ENCODE measurements at places on chromosomes 7 and 10.

GRCh38 chr10:79400146-79401004, 45.0 kb downstream of the ZCCHC24 start:
- no peak for DNase-seq

- no peak for DNase-seq
These were observed 968 bp downstream of the NOLC1 start for GRCh38 chr10:102153093-102153620.

- no peak for DNase-seq
These were observed 351.2 kb downstream of the GFRA1 start for GRCh38 chr10:115921795-115922194.

DNA sequence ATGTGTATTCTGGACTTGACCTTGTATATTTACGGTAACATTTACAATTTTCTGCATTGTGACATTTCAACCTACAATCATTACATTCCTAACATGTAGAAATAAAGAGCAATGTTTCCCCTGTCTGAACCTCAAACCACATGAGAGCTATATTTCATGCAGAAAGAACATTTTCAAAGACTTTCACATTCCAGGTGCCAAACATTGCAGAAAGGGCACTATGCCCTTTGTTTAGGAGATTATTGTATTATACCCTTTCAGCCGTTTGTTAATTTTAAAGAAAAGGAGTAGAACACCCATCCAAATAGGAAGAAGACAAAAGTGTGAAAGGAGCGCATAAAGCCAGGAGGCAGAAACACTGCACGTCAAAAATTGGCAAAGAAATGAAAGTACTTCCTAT, 260.4 kb downstream of the RELN start:
- DNase-seq, result no peak

GRCh38 chr10:675532-675931, 13.9 kb downstream of the DIP2C start:
- no peak for DNase-seq

- no peak for DNase-seq
These were observed 243.0 kb downstream of the BICC1 start for GRCh38 chr10:58755677-58756076.

GRCh38 chr7:3065724-3066143, 22.1 kb upstream of the CARD11 start:
- no peak for DNase-seq

- DNase-seq, result no peak
These were observed 38.6 kb downstream of the MTPN start for GRCh38 chr7:135938563-135938962.

DNA sequence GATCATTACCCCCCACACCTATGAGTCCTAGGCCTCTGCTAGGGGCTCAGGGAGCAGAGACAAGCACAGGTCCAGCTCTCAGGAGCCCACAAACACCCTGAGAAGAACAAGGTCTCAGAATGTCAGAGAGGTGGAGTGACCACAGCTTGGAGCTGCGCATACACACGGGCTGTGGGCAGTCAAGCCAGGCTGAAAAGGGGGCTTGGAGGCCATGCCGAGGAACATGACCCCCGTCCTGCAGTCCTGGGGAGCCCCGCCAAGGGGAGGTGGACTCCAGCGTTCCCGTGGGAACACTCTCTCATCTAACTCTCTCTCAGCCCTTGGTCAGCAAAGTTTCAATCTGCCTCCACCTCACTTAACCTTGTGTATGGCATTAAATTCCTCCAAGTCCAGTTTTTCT, 7.8 kb upstream of the MMP21 start:
- DNase-seq, result no peak

DNA sequence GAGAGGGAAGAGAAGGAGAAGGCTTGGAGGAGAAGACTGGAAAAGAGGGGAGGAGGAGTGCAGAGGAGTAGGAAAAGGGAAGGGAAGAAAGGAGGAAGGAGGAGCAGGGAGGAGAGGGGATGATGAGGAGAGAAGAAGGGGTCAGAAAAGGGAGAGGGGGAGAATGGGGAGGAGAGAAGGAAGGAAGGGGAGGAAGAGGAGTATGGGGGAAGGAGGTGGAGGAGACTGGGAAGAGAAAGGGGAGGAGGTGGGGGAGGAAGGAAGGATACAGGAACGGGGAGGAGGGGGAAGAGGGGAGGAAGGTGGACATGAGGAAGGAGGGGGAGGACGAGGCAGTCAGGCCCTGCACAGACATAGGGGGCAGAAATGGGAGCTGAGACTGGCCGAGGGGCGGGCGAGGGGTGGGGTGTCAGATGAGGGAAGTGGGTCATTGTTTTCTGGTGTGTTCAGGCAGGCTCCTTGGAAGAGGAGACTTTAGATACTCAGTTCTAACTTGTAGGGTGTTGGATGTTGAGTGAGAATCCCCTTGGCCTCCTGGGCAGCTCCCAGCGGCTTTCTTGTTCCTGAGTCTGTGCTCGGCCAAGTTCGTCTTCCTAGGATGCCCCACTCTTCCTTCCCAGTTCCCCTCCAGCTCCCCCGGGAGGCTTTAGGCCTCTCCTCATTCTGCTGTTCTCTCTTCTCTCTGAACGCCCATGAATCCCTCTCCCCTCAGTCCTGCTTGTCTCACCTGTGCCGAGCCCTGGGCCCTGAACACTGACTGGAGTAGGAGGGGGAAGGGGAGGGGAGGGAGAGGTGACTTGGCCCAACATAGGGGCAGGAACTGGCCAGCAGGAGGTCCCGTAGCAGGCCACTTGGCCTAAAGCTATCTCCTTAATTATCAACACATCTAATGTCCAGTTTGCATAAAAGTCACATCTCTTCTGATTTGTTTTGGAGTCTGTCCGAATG, 12.8 kb upstream of the CRHR2 start:
- no peak for DNase-seq

DNA sequence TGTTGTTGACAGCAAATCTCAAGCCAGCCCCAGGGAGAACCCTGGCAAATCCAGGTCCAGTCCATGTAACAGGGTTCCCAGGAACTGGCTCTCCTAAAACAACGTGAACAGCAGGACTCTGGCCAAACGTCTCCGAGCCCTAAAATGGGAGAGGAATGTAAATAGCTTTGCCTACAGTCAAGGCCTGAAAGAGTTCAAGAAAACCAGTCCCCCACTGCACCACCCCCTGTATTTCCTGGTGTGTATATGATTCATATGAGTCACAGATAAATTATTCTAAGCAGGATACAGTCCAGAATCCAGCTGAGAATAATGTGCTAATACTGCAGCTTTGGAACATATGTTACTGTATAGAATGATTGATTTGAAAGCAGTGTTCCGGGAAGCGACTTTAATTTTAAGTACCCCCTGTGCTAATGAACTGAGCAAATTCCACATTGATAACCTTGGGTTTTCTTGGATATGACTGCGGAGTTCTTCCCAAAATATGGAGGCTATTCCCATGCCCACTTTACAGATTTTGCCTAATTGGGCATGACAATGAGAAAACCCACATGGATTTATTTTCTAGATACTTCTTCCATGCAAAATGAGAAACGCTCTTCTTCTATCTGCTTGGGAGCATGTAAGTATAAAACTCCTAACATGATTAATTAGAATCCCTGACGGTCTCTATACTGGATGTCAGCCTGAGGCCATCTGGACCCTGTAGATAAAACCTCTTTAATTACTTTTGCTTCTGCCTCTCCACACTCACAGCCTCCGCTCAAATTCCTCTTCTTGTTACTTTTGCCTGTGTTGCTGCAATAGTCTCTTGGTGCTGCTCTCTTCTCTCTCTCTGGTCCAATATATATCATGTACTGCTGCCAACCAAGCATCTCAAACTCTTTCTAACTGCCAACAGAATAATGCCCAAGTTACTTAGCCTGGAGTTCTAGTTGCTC, 50.2 kb downstream of the LAMB4 start:
- no peak for DNase-seq

- no peak for DNase-seq
These were observed 81.2 kb upstream of the UCN3 start for GRCh38 chr10:5283305-5284158.

DNA sequence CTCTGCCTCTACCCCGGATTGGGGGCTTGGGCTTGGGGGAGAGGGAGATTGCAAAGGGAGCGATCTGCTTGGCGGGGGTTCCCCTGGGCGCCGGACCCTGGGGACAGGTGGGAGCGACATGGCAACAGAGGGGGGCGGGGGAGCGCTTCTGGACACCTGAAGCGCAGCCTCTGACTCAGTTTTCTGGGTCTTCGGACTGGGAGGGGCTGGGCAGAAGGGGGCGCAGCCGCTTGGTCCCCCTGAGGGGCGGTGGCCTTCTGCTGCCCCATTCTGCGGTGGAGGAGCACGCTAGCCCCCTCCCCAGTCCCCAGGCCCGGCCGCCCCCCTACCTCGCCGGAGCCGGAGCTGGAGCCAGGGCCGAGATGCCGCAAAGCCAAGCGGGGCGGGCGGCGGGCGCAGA, 380 bp downstream of the NAT16 start:
- no peak for DNase-seq

GRCh38 chr7:81573128-81573527, 196.7 kb downstream of the HGF start:
- DNase-seq, result no peak

GRCh38 chr10:130740166-130740565, 571.4 kb downstream of the TCERG1L start:
- no peak for DNase-seq

- no peak for DNase-seq
These were observed 45.6 kb downstream of the AUTS2 start for GRCh38 chr7:69643708-69644445.

DNA sequence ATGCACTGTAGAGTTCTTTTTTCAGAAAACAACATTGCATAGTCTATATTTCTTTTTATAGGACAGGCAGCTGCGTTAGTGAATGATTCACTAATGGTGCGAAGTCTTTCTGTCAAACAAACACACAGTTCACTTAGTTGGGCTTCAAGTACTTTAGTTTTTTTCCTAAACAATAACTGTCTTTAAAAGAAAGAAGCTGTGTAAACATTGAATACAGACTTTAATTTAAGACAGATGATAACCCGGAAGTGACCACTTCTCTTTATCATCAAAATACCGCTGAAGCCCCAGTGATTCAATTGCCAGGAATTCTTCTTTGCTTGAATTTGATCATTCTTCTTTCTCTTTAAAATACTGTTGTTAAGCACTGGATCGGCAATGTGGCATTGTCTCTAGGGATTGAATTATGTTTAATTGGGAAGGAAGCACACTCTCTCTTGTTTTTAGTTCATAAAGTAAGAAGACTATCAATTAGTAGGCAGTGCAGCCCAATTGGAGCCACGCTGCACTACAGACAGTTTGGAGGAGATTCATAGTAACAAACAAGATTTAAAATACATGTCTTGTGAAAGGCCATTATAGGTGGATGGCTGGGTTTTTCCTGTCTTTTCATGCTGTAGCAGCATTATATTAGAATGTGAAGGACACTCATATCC, 30.4 kb downstream of the CNTNAP2 start:
- no peak for DNase-seq

GRCh38 chr7:43077285-43077684, 35.2 kb upstream of the HECW1 start:
- DNase-seq, result no peak

DNA sequence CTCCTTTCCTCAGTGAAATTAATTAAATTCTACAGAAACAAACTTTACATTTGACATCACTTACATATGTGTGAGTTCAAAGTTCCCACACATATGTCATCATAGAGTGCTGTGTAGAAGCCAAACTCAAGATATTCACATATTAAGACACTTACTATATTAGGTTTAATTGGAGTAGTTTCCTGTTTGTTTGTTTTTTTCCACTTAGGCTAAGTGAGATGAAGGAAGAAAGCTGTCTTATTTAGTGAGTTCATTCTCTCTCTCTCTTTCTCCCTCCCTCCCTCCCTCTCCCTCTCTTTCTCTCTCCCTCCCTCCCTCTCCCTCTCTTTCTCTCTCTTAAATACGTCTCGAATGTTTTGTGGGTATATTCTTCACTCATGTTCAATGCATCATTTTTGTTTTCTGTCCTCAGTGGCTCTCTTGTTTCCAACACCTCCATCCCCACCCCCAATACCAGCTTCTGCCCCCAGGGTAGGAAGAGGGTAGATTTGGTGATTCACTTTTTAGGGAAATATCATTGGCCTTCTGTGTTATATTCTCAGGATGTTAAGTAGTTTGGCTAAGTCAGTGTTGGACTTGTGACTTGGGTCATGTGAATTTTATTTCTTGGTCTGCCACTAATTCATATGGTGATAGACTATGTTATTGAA, 262.0 kb downstream of the FRMD4A start:
- DNase-seq, result no peak

DNA sequence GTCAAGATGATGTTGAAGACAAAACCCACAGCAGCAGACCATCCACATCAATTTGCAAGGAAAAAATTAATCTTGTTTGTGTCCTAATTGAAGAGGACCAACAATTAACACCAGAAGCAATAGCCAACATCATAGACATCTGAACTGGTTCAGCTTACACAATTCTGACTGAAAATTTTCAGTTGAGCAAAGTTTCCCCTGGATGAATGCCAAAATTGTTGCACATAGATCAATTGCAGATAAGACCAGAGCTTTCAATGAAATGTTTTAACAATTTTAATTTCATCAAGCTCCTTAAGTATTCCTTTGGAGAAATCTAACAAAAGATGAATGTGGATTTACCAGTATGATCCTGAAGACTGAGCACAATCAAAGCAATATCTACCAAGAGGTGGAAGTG, 168.6 kb downstream of the CTNNA3 start:
- no peak for DNase-seq

DNA sequence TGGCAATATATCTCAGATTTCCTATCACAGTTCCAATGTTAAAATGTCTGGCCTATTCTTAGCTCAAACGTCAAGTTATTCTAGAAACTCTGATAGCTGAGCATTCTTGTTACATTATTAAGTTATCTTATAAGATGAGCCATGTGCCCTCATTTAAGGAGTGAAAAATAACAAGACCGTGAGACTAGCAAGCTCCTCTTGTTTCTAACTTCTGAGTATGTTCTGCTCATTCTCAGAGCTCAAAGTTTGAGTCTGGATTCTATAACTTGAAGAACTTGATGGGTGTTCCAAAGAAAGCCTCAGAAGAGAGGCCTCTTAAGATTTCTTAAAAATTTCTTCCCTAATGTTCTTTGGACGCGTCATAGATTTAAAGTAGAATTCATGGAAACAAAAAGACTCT, 215.2 kb downstream of the HTR7 start:
- DNase-seq, result no peak

DNA sequence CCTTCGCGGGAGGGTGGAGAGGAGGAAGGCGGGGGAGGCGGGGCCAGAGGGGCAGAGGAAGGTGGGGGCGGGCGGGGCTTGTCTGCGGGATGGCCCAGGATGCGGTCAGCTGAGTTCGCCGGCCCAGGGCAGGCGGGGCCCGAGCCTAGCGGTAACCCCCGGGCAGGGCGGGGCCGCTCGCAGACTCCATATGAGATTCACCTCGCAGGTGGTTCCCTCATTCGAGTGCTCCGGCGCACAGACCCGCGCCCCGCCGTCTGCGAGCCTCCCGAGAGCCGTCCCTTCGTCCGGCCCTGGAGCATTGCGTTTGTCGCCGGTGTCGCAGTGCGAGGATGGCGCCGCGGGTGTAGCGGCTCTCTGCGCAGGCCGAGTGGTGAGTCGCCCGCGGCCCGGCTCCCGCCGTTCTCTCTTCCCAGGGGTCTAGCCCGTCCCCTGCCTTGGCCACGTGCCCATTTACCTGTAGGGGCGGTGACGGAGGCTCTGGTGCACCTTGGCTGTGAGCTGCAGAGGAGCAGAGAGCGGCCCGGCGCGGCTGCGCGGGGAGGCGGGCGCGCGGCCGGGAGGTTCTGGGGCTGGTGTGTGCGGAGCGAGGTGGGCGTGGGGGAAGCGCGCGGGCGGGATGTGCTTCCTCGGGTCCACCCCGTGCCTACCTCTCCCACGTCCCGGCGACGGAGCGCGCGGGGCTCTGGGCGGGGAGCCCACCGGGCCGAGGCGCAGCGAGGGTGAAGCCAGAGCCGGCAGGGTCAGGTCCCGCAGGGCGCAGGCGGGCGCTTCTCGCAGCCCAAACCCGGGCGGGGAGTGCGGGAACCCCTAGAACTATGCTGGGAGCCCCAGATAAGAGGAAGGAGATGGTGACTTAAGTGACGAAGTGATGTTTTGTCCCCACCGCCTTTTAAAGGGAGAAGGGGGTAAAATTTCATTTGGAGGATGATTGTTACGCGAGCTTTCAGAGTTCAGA, at the start of gene UPP1:
TSS of gene UPP1 (plus strand) at position 220 of the 958 bp plus-strand sequence. CDS start 5,519 bp downstream, outside the sequence.
- DNase-seq, result peak; percentile 83

Measured in stimulated activated CD8-positive, alpha-beta memory T cell treated with anti-CD3 and anti-CD28 coated beads, Interleukin-4, amount 100 ng/mL, for 1 hour (primary cell).